ENCODE measurements at places on chromosomes 5 and 9.

- no peak for DNase-seq
Observed at GRCh38 chr9:32525709-32526030, 326 bp downstream of the RIGI start.

GRCh38 chr9:20753761-20754160, 69.7 kb downstream of the FOCAD start:
- no peak for DNase-seq

- DNase-seq = no peak
Observed at GRCh38 chr9:16179566-16179965, 626.7 kb downstream of the CCDC171 start.

DNA sequence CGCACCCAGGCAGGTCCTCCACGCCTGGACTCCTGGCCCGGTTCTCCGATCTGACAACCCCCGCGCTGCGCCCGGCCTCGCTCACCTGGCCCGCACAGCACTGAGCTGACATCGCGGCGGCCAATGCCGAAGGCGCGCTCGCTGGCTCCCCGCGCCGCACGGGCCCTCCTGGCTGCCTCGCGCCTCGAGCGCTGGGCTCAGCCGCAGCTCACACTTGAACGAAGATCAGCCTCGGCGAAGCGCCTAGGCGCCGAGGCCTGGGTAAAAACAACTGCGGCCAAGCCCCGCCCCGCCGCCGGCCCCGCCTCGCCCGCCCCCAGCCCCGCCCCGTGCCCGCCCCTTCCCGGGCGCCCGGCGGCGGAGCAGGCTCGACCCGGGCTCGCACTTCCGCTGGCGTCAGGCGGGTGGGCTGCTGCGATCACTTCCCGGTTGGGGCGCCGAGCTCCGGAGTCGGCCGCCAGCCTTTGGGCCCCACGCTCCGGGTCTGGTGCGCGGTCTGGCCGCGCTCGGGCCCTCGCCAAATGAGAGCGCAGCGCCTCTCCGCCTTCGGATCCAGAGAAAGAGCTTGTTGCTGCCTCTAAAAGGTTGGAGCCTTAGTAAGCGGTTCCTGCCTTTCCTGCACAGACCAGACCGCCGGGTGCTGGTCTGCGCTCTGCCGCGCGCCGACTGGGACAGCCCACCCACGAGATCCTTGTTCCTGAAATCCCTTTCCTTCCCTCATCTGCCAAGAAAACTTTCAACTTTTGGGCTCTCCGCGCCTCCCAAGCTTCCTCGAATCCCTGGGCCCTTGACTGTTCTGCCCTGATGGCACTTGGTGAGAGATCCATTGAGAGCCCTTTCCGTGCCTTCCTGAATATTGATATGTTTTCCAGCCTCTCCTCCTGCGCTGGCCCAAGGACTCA, at the start of gene SERINC5:
SERINC5 (minus strand) TSS at position 238 of the 902 bp plus-strand sequence; CDS start at position 112, 126 bp downstream.
- DNase-seq = peak; percentile 87

Measured in ureter (tissue), 1 donor.